ENCODE measurements at places on chromosomes 4 and X.
A peak's percentile ranks its signal among the peaks of the same experiment; 100 is the strongest.

DNA sequence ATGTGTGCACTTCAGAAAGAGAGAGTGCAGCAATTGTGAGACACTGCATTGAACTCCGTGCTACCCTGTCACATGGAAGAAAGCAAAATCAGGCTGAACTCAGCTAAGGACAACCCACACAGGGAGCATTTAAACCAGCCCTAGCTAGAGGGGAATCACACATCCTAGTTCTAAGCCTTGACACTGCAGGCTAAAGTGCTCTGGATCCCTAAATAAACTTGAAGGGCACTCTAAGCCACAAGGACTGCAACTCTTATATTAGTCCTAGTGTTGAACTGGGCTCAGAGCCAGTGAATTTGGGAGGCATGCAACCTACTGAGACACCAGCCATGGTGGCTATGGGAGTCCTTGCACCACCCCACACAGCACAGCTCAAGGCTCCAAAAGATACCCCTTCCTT lies 311.9 kb downstream of the OPHN1 start:
- DNase-seq, result no peak

DNA sequence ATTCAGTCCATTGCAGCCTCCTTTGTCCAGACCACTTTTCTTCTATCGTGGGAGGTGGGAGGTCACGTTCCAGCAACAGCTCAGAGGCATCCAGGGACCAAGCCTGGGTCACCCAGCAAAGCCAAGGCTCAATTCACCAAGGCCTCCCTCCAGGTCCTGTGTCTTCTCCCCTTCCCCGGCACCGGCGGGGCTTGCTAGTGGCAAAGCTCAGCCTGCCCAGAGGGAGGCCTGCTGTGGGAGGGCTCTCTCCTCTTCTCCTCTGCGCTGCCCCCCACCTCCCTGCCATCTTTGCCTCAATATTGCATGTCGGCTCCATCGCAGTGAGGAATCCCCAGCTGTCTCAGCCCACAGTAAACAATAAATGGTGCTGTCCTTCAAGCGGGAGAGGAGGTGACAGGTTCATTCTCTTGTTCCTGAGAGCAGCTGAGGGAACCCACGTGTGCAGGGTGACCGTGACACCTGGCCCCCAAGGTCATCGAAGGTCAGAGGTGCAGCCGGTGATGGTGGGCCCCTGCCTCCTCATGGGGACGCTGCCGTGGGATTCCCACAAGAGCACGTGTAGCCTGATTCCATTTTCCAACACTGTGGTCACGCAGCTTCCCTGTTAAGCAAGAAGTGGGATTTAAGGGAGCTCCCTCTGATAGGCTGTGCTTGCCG lies 111.5 kb upstream of the PSAPL1 start:
- DNase-seq, result no peak

- DNase-seq, result peak; percentile 50
These were observed 4.5 kb downstream of the DTHD1 start for GRCh38 chr4:36285784-36286480.

DNA sequence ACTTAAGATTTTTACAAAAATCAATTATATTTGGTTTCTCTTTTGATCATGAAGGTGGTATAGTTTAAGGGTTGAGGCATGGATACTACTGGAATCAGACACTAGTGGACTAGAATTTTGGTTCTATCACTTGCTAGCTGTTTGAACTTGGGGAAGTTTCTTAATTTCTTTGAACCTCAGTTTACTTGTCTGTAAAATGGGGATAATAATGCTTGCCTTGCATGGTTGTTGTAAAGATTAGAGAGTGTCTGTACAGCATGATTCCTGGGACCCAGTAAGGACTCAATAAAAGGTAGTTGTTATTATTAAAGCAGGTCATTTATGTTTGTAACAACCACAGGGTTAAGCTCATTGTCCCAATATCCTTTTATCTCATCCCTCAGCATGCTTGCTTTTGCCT lies 36.0 kb downstream of the TMEM164 start:
- DNase-seq, result no peak

GRCh38 chrX:73963682-73964081 lies 340.3 kb upstream of the ZCCHC13 start:
- DNase-seq, result no peak

- DNase-seq, result no peak
These were observed 16.5 kb downstream of the TMPRSS11E start for GRCh38 chr4:68463796-68464195.

DNA sequence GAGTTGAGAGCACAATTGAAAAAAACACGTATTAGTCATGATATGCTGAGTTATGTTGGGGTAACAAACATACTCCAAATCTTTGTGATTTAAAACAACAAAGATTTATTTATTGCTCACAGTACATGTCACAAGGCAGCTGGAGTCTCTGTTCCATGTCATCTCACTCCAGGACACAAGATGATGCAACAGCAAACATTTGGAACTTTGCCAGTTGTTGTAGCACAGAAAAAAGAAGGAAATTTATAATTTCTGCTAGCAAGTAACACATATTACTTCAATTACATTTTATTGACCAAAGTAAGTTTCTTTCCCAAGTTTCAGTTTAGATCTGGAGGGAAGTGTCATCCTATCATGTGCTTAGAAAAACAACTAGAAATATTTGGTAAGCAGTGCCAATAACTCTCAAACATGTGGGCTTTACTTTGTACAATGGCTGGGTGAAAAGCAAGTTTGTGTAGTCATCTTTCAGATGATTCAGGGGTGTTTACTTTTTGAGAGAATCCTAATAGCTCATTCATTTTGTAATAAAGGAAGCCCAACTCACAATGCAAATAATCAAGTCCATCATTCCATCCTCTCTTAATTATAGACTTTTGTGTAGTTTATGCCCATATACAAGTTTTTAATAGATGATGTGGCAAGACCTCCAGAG lies 452.3 kb downstream of the ZIC3 start:
- DNase-seq, result peak; percentile 26

DNA sequence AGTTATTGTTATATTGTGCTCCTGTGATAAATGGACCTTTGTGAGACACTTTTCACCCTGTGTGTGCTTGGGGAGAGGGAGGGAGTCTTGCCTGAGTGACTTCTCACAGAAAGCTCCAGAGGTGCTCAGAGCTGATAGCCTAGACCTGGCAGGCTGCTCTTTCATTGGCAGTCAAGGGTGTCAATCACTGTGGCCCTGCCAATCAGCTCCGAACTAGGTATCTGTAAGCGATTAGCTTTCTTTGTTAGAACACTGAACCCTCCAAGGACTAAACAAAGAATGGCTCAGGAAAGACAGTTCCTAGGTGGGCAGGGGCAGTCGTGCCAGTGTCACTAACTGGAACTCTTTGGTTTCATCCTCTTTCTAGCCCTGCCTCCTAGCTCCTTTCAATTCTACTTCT lies 2.7 kb upstream of the NALF2 start:
- DNase-seq, result no peak

GRCh38 chr4:168577624-168578023 lies 80.8 kb downstream of the PALLD start:
- DNase-seq, result peak; percentile 20

- DNase-seq, result no peak
These were observed 67.2 kb downstream of the FNIP2 start for GRCh38 chr4:158836002-158836369.

GRCh38 chr4:69716654-69717053 lies 43.8 kb downstream of the SULT1B1 start:
- DNase-seq, result no peak

DNA sequence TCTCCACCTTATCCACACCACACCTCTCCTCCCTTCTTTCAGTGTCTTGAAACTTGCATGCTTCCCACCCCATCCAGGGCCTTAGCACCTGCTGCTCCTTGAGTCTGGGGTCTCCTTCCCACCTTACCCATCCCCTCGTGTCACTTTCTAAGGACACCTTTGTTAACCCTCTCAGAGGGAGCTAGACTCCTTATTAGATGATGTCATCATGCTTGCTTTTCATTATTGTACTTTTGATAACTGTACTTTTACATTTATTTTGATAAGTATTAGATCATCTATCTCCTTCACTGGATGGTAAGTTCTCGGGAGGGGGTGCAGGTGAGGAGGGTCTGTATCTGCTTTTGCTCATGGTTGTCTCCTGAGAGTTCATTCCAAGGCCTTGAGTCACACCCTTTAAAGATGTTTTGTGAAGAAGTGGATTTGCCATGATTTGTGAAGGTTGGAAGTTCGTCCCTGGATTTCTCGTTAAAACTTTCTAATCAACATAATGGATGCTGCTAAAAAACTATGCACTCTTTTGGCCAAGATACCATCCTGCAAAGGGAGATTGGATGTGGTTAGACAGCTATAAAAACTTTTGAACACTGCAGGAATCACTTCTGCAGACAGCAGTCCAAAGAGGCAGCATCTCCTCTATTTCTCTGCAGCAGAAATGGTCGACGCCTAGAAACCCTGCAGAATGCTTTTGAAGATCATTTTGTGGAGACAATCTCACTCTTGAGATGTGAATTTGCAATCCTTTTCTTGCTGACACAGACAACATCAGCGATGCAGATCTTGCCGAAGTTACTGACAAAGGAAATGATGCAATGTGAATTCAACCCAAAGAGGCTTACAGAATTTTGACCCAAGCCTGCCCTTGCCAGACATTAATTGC lies 69.6 kb downstream of the ENPP6 start:
- DNase-seq, result peak; percentile 37
